ENCODE measurements at places on chromosomes 7 and 10. TPM values are rescaled to one million over a fixed set of nuclear protein-coding genes. Genes with fewer than 3 reads are reported as not detected.

The LRRD1 gene
- 0.69 TPM for polyA plus RNA-seq

The DMTF1 gene
- 262 TPM for polyA plus RNA-seq

The CCNY gene
- 85.6 TPM for polyA plus RNA-seq

The LIPF gene
- polyA plus RNA-seq, result not detected

The OR2A12 gene
- 0.07 TPM for polyA plus RNA-seq

The COL17A1 gene
- polyA plus RNA-seq, result 0.61 TPM

The TSPAN33 gene
- 5.4 TPM for polyA plus RNA-seq

The DNAJC9 gene
- 29.2 TPM for polyA plus RNA-seq

The KCNMA1 gene
- 5.1 TPM for polyA plus RNA-seq

The EFCAB10 gene
- polyA plus RNA-seq, result 2.3 TPM

The VAX1 gene
- not detected for polyA plus RNA-seq

The TLL2 gene
- polyA plus RNA-seq, result 0.25 TPM

The CPN1 gene
- not detected for polyA plus RNA-seq

The ABCA13 gene
- polyA plus RNA-seq, result 2.4 TPM

The ANKRD22 gene
- 0.91 TPM for polyA plus RNA-seq

The DNMBP gene
- 40.0 TPM for polyA plus RNA-seq

The TMED4 gene
- polyA plus RNA-seq, result 93.8 TPM

The IFIT1 gene
- 23.5 TPM for polyA plus RNA-seq

The SPDYE1 gene
- 1.4 TPM for polyA plus RNA-seq

The TUBAL3 gene
- polyA plus RNA-seq, result not detected

The IFIT3 gene
- polyA plus RNA-seq, result 13.3 TPM

The MDH2 gene
- 151 TPM for polyA plus RNA-seq

The KIAA1549 gene
- 16.0 TPM for polyA plus RNA-seq

The MMP21 gene
- polyA plus RNA-seq, result 1.0 TPM

The OR2A42 gene
- polyA plus RNA-seq, result 5.6 TPM

The IL6 gene
- 6.2 TPM for polyA plus RNA-seq

The NAT16 gene
- polyA plus RNA-seq, result 0.16 TPM

The CHST3 gene
- 12.8 TPM for polyA plus RNA-seq

The HHEX gene
- 43.9 TPM for polyA plus RNA-seq

The NME8 gene
- polyA plus RNA-seq, result not detected

The ABCC2 gene
- polyA plus RNA-seq, result 0.75 TPM
